ENCODE measurements at places on chromosomes 5 and 9.

DNA sequence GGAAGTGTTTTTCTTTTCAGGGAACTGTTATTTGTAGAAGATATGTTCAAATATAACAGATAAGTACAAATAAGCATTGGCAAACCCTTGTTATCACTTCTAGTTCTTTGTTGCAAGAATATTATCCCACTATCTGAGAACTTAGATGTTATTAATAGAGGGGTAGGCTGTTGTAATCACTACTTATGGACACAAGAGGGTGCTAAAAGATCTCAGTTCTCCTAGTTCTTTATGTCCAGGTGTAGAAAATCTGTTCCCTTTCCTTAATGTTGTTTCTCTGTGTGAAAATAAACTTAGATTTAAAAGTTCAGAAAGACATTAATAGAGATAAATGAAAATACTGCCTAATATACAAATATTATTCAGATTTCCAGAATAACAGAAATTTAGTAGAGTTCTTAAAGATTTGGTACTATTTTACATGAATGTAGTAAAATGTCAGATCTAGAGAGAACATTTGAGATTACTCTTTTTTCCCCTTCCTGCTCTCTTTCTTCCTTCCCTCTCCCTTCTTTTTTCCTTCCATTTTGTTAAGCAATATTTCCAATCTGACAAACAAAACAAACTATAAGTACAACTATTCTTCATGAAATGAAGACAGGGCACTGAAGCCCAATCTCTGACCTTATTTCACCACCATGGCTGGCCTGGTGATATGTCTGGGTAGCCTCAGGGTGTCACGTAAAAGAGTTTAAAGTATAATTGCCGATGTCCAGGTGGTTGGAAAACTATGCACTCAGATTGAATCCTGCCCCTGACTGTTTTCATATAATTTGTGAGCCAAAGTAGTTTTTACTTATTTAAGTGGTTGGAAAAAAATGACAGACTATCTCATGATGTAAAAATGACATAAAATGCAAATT lies 43.6 kb upstream of the C5orf46 start:
- DNase-seq = no peak

DNA sequence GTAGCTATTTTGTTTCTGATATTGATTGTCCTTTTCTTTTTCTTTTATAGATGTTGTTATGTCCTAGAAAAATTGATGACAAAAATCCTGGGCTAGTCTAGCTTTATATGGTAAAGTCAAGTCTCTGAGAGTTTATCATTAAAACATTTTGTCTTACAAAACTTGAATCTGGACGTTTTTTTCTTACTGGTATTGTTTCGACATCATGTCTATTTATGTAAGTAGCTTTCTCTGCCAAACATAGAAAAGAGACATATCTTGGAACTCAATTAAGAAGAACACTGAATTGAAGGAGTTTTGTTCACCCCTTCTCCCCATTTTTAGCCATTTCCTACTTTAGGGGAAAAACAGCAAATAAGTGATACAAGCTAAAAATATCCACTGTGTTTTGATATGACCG lies 151.5 kb downstream of the ISOC1 start:
- no peak for DNase-seq

GRCh38 chr9:124180557-124180956 lies 77.2 kb upstream of the NEK6 start:
- peak; percentile 54 for DNase-seq

- no peak for DNase-seq
These were observed 10.9 kb upstream of the UNC5A start for GRCh38 chr5:176799488-176799887.

DNA sequence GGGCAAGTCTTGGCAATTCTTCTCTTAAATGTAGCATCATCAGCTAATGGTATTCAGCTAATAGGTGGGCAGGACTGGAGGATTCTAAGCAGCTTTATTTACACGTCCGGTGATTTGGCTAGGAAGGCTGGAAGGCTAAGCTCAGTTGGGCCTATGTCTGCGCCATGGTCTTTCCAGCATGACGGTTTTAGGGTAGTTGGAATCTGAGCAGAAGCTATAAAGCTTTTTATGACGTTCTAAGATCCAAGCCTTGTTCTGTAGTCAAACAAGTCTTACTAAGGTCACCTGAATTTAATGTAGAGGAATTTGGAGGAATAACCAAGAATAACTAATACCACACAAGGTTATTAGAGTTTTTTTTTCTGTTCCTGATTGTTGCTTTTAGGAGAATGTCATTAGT lies 66.2 kb downstream of the CDC42SE2 start:
- DNase-seq = no peak

GRCh38 chr5:175783739-175784138 lies 87.6 kb upstream of the CPLX2 start:
- DNase-seq = no peak

GRCh38 chr5:87097664-87098063 lies 170.0 kb upstream of the RASA1 start:
- no peak for DNase-seq

DNA sequence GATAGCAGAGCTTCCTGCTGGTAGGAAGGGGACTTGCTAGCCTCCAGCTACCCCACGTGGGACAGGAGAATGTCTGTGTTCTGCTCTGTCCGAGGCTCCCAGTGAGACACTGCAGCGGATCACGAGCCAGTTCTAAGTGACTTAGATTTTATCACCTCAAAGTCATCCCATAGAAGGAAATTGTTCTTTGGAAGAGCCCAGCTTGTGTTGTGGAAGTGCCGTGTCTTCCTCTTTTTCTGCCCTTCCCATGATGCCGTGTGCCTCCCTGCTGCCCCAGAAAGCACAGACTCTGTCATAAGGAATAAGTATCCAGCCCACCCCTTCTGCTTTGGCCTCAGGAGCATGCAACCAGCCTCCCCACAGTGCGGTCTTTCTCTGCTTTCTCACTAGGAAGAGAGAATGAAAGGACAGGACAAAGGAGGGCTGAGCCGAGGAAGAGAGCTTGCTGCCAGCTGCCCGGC lies 35.6 kb downstream of the RUFY1 start:
- no peak for DNase-seq

- DNase-seq = no peak
These were observed 13.3 kb upstream of the LPCAT1 start for GRCh38 chr5:1536871-1537602.

GRCh38 chr9:129491487-129491855 lies 129.4 kb downstream of the C9orf50 start:
- DNase-seq = no peak

GRCh38 chr9:9750719-9751118 lies 862.1 kb downstream of the PTPRD start:
- DNase-seq = no peak

- no peak for DNase-seq
These were observed 39.0 kb upstream of the HOMER1 start for GRCh38 chr5:79552984-79553383.

DNA sequence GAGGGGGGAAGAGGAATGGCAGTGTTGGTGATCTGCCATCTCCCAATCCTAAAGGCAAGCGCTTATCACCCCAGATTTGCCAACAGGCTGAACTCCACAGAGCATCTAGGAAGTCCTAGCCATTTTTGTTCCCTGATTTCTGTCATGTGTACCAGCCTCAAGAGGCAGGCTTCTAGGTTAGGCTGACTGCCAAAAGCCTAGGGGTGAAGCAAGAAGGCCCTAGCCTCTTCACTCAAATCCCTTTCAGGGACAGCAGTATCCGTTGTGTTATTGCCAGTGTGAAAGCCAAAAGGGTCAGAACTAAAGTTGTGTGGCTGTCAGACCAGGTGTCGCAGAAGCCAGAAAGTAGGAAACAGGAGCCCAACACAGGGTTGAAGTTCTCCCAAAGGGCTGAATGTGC lies 14.7 kb downstream of the IGIP start:
- DNase-seq = peak; percentile 58

DNA sequence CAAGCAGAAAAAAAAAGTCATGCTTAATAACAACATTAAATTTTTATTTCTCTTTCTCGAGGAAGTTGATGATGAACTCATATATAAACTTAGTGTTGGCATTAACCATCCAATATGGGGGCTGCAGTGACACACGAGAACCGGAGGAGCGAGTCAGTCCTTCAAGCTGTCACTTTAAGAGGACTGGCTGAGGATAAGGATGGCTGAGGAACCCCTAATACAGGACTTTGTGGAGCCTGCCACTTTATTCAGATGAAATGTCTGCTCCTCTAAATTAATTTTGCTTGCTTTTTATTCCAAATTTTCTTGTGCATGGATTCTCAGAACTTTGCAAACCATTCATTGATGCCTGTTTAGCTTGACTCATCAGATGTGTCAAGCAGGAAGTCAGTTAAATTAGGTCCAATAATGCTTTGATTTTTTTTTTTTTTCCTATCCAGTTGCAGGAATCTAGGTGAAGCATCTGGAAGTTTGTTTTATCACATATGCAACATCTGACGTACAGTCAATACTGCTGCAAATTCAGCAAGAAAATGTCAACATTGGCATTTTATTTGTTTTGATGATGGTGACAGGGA lies 144.2 kb upstream of the COL5A1 start:
- DNase-seq = no peak

DNA sequence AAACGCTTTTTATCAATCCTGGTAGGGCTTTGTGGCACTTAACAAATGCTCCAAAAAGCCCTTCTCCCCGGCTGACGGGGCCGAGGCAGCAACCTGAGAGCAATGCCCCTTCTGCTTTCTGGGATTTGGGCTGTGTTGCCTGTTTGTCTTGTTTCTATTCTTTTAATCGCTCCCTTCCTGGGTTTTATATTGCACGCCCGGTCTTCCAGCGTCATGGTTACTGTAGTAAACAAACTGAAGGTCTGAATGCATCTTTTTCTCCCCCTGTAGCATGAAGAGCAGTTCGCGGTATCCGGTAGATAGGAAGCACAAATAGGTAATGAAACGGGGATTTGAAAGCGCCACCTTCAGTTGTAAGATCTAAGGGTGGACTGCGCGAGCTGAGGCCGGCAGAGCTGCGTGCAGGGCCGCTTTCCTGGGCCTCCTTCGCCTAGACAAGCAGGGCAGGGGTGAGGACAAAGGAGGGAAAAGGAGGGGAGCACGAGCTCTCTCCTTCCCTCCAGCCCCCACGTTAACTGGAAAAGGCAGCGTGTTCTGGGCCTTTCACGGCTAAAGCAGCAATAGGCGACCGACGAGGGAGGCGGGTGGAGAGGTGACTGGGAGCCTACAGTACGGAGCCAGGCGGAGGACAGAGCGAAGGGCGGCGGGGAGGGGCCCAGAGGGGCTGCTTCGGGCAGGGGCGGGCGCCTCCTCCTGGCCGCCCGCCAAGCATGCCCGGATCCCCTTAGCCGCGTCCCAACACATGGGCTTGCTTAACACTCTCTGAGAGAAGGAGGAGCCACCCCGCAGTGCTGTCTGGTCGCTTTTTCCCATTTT lies 49.3 kb upstream of the ZNF366 start:
- peak; percentile 87 for DNase-seq

- DNase-seq = no peak
These were observed 6.0 kb downstream of the PTTG1 start for GRCh38 chr5:160427607-160428006.

GRCh38 chr5:169178274-169178673 lies 122.7 kb downstream of the SLIT3 start:
- DNase-seq = no peak

GRCh38 chr5:17222664-17223063 lies 5.2 kb downstream of the BASP1 start:
- DNase-seq = no peak

- no peak for DNase-seq
These were observed 402.9 kb downstream of the ENC1 start for GRCh38 chr5:74237571-74238145.

DNA sequence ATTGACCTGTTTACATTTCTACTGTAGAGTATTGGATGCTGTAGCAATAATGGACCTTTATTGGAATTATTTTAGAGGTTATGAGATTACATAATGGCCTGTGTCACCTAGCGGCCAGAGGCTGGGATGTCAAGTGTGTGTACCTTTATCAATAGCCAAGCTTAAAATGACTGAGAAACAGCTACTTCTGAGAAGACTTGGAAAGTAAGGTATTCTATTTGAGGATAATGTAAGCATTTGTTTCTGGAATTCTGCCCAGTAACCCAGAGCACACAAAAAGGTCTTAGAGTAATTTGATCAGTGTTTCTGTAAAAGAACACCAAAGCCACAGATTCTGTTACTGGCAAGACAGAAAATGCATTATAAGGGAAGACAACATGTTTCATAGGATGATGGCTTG lies 116.8 kb downstream of the MACIR start:
- DNase-seq = peak; percentile 31

- DNase-seq = no peak
These were observed 15.5 kb upstream of the FSD1L start for GRCh38 chr9:105432247-105432842.

GRCh38 chr9:95193480-95193879 lies 124.0 kb downstream of the FANCC start:
- no peak for DNase-seq

- no peak for DNase-seq
These were observed 70.2 kb downstream of the NR2F1-AS1 start for GRCh38 chr5:93510626-93511380.

DNA sequence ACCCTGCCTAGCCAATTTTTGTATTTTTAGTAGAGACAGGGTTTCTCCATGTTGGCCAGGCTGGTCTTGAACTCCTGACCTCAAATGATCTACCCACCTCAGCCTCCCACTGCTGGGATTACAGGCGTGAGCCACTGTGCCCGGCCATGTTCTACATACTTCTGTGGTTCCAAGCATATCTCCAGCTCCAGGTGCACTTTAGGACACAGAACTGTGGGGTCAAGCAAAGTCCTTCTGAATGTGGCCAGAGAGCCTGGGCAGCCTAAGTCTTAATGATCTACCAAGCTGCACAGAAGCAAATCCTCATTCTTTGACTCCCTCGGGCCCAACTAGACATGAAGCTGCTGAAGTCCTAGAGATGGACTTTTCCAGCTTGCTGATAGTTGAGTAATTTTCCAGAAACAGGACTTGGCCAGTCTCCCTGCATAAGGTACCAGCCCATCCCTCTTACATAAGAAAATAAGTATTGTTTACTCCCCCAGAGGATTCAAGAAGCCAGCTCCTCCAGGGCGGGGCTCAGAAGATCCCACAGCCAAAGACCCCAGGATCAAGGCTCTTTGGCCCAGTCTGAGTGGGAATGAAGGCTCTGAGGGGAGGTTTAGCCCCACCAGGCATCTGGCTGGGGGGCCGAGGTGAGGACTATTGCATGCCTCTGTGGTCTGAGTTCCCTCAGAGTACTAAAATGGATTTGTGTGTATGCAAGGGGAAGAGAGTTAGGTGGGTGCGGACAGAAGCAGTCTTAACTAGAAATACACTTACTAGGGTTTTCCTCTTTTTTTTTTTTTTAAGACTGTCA lies 8.7 kb downstream of the CLTB start:
- DNase-seq = no peak

DNA sequence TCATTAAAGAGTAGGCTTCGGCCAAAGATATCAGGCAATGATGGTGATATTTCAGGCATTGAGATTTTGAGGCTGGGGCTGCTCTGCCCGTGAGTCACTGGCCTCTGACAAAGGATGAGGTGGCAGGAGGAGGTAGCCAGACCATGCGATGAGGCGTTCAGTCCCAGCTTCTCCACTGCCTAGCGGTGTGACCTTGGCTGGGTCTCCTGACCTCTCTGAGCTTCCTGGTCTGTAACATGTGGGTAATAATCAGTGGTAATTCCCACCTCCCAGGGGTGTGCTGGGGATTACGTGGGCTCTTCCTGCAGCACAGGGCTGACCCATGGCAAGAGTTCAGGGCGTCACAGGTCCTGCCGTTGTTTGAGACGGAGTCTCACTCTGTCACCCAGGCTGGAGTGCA lies 73.2 kb upstream of the RAPGEF1 start:
- DNase-seq = no peak

All from NCI-H2029 (cell line).